ENCODE measurements at places on chromosomes 4 and X.
A peak's percentile ranks its signal among the peaks of the same experiment; 100 is the strongest.

GRCh38 chr4:165953181-165953580 lies 80.1 kb downstream of the TLL1 start:
- no peak for DNase-seq

- DNase-seq = no peak
Observed at GRCh38 chr4:4386296-4386735, 586 bp upstream of the NSG1 start.

GRCh38 chrX:55127692-55128091 lies 38.9 kb downstream of the PAGE2 start:
- no peak for DNase-seq

GRCh38 chr4:184798504-184798903 lies 27.3 kb downstream of the ACSL1 start:
- DNase-seq = no peak

DNA sequence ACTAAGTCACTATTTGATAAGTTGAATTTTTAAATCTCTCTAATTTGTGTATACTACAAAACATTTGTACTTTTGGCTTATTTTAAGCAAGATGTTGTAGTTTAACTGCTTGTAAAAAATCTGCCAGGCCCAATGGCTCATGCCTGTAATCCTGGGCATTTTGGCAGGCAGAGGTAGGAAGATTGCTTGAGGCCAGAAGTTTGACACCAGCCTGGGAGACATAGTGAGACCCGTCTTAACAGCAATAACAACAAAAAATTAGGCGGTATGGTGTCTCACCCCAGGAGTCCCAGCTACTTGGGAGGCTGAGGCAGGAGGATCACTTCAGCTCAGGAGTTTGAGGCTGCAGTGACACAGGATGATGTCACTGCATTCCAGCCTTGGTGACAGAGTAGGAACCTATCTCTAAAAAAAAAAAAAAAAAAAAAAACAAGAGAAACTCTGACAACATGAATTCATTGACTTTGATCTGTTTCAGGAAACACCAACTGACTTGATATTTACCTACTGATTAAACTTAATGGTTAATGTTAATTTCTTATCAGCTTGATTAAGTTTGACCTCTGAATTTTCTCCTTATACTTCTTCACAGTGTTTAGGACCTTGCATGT lies 8.9 kb downstream of the FHIP1A start:
- DNase-seq = no peak

DNA sequence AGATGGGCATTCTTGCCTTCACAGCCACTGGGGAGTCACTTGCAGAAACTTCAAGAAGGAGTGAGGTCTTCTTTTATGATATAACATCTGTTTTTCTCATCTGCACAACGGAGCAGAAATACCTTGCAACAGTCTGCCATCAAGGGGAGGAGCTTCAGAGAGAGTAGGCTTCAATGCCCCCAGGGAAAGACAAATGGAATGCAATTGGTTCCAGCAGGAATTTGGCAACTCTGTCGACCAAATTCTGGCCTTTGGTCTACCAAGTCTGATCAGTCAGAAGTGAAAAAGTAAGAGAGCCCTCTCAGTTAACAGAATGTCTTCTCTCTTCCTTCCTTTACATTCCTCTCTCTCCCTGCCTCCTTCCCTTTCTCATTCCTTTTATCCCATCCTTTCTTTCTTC lies 229.3 kb downstream of the IDS start:
- DNase-seq = no peak

- no peak for DNase-seq
Observed at GRCh38 chr4:20347531-20347930, 95.8 kb downstream of the SLIT2 start.

DNA sequence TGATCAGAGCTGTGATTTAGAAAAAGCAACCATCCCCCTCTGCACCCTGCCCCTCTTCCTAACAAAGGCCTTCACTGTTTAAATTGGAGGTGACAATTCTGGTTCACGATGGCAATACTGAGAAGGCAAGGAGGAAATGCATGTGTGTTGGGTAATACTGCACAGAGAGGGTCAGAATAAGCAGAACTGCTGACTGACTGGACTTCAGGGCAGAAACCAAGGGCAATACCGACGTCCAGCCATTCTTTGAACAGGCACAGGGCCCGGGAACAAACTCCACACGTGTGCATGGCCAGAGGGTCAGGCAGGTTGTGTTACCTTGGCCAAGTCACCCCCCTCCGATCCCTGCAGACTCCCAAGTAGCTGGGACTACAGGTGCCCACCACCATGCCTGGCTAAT lies 6.0 kb downstream of the ACSL1 start:
- no peak for DNase-seq

- DNase-seq = no peak
Observed at GRCh38 chr4:152659806-152660205, 20.0 kb downstream of the TMEM154 start.

- no peak for DNase-seq
Observed at GRCh38 chr4:115293093-115293462, 179.7 kb upstream of the NDST4 start.

DNA sequence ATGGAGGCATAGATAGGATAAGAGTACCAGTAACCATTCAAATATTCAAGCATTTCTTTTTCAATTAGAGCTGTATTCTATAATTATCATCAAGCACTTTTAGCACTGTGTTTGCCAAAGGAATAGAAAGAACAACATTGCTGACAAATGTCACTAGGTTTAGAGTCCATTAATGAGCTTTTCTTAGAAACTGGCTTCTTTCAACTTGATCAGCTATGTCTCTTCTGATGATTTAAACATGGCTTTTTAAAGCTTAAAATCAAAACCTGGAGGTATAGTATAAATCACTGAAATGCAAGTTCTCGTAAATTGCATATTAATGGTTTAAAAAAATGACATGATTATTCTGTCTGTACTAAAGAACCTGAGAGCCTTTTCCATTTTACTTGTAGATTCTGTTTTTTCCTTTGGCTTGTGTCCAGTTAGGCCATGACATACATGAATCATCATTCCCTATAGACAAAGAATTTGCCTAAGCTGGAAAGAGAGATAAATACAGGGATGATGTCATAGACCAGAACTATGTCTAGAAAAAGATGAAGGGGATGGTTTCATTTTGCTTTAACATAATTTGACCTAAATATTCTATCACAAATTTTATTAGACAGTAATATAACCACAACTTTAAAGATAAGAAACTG lies 340.1 kb upstream of the CTSO start:
- DNase-seq = peak; percentile 59

- DNase-seq = no peak
Observed at GRCh38 chr4:92189146-92189545, 114.6 kb upstream of the GRID2 start.

DNA sequence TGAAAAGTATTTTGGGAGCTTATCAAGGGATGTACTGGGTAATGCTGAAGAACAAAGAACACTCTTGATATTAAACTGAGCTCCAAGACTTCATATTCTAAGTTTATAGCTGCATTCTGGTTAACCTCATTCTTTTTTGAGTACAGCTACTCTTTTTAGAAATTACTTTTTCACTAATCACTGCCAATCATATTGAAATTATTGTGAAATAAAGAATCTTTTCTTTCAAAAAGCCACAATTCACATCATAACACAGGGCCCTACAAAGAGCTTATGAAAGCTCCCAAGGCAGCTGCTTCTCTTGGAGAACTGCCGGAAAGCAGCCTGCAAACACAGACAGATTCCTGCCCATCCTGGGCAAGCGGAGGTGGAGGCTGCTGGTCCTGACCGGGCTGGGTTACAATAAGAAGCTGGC lies 121.4 kb downstream of the RNF150 start:
- DNase-seq = no peak

Measured in HTR-8/SVneo (cell line).